NCI-H1105 treated with DMSO at 0.1 percent for 48 hours (cell line): ENCODE measurements at places on chromosomes 7 and 10.

DNA sequence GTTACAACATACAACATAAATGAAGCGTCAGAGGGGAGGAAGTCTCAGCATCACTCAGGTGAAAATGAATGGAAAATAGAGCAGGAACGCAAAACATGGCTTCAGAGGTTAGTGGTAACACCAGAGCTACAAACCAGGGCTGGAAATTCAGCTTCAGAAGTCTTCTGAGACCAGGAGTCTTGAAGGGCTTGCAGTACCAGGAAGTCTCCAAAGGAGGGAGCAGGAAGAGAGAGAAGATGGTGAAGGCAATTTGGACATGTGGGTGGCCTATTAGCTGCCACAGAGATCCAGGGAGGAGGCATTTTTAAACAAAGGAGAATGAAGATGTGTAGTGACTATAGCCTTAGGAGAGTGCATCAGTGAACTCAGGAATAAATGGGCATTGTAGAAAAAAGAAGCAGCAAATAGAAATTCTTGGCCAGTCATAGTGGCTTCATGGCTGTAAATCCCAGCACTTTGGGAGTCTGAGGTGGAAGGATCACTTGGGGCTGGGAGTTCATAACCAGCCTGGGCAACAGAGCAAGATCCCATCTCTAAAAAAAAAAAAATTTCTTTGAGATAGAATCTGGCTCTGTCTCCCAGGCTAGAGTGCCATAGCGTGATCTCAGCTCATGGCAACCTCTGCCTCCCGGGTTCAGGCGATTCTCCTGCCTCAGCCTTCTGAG lies 9.3 kb upstream of the TET1 start:
- DNase-seq: peak; percentile 44

DNA sequence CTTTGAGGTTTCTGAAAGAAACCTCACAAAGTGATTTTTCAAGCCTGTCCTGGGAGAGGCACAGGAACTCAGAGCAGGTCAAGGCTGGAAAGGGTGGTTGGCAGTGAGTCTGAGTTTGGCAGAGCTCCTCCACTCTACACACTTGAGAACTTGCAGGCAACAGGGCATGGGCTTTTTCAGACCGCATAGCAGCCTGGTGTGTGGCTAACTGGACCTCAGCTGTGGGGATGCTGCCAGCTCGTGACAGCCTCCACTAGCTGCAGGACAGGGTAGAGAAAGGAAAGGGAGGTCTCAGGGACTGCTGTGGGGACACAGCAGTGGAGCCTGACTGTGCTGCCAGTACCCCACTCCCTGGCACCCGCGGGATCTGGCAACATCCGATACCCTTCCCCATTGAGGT lies 2.6 kb downstream of the CDHR1 start:
- no peak for DNase-seq

GRCh38 chr10:123945325-123945920 lies 53.8 kb upstream of the CPXM2 start:
- DNase-seq: no peak

DNA sequence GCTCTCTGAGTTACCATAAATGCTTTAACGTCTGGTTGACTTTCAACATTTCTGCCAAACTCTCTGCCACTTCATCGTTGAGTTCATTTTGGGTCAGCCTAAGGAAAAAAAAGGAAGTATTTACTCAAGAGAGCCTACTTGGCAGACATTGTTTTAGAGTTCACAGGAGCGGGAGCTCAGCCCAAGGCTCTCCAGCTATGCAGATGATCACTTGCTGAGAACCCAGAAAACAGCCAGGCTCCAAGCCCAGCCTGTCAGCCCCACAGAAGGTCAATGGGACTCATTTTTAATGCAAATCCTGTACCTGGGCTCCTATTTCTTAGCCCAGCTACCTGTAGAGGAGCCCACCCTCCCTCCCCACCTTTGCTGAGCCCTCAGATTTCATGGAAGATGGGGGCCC lies 45.5 kb downstream of the NOD1 start:
- no peak for DNase-seq

GRCh38 chr10:44923611-44924010 lies 12.5 kb downstream of the TMEM72 start:
- DNase-seq: no peak

DNA sequence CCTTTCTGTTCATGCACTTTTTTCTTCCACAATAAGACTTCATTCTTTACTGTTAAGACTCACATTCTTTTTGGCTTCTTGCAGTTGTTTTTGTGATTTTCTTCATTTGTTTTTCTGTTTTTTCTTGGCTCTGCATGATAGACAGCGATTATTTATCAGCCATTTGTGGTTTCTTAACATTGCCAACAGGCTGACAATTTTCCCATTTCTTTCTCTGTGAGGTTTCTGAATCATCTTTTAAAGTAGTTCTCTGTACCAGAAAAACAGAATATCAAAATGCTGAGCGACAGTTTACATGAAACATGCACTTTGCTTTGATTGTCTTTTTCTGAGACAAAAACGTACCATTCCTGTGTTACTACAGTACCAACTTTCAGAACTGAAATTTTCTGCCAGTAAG lies 334.2 kb upstream of the MAGI2 start:
- DNase-seq: no peak

DNA sequence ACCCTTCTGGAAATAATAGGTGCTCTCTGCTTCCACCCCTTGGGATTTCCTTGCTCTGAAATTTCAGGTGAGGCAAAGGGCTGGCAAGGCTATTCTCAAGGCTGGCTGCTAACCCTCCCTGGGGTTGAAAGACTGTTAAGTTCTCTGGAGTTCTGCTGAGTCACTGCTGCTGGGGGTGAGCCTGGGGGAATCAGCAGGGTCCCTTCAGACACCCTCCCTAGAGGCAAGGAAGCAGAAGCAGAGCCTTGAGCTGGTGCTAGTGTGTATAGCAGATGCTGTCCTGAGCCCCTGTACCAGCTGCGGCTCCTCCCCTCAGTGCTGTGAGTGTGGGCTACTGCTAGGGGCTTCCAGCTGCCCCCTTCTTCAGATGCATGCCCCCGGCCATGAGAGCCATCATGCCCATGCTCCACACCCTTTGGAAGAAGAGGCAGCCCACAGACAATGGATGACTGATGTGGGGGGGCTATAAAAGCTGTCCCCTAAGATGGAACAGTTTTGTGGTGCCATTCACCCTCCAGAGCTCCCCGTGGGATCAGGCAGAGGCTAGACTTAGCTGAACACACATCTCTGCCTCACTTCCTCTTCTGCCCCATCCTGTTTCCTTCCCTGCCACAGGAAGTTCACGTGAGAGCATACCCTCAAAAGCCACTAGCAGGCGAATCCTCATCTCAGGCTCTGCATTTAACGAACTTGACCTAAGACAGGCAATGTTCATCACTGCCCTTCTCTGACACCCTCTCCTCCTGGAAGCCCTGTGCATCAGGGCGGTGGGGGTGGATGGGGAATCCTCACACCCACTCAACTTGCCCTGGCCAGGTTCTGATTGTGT lies 91.8 kb downstream of the SH3PXD2A start:
- DNase-seq: no peak

GRCh38 chr7:537911-538634 lies 18.4 kb upstream of the PDGFA start:
- DNase-seq: no peak

DNA sequence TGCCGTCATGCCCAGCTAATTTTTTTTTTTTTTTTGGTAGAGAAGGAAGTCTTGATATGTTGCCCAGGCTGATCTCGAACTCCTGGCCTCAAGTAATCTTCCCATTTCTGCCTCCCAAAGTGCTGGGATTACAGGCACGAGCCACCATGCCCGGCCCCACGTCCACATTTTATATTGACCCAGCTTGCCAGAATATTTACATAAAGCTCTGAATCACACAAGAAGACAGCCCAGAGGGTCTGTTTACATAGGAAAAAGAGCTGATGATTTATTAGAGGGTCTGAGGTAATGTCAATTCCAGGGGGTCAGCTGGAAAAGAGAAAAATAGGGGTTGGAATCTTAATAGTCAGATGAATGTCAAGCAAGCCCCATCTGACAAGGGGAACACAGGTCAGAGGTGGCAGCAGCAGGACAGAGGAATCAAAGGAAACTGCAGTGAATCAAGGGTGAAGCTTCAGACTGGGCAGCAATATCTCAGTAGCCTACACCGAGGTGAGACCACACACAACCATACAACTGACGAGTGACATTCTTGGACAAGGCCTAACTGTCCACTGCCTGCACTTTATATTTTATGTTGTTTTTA lies 15.8 kb upstream of the SLF2 start:
- DNase-seq: no peak

DNA sequence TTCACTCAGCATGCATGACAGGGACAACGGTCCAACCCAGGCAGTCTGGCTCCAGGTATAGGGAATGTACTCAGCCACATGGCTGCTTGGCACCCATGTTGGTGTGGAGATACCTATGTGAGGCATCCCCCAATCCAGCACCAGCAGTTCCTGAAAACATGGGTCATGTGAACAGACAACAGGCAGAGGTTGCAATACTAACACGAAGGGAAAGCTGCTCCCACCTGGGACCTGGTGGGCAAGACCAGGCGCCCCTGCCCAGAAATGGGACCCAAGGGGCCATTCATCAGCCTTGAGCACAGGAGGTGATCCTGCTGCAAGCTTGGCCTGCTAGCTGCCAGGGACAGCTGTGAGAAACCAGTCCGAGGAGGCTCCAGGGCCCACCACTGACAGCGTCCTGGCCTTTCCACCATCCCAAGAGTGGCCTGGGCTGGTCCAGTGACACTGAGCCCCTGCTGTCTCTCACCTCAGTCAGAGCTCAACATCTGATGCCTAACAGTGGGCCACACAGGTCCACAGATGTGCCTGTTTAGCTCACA lies 142.3 kb downstream of the ARHGAP22 start:
- DNase-seq: no peak

GRCh38 chr7:137895301-137896221 lies 48.8 kb upstream of the DGKI start:
- no peak for DNase-seq

- no peak for DNase-seq
Measured at GRCh38 chr10:1094112-1095057, 38.2 kb downstream of the WDR37 start.

DNA sequence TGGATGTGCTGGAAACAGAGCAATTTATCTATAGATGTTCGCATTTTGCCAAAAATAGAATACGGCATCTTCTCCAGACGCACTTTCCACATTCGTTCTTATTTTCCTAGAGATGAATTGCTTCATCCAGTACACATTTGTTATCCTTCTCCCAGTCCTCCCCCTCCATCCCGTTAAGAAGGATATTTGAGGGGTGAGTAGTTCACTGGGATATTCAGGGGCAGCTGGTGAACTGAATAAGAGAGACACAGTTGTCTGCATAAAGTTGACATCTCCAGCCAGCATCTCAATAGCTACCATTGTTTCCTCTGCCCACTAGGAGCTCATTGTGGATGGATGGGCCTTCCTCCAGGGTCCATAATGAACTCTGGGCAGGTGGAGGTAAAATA lies 456.8 kb upstream of the NRP1 start:
- no peak for DNase-seq

DNA sequence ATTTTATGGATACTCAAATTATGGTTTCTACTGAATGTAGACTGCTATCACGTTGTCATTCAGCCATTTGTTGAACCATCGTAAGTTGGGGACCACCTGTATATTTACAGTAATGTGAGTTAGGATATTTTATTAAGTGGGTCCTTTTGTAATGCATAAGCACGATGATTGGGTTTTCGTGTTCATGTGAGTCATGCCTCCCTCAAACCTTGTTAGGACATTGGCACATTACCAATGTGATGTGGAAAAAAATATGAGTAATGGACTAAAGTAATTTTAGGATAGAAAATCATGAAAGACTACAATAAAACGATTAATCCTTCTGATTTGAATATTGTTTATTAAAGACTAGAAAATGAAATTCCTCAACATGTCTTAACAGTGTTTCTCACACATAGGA lies 8.7 kb downstream of the SMC3 start:
- DNase-seq: no peak

GRCh38 chr10:6133331-6134098 lies 44.7 kb downstream of the RBM17 start:
- DNase-seq: no peak

GRCh38 chr10:2214805-2215204 lies 477.5 kb upstream of the ADARB2 start:
- no peak for DNase-seq

GRCh38 chr10:35870665-35871310 lies 228.7 kb upstream of the FZD8 start:
- DNase-seq: no peak

- peak; percentile 8 for DNase-seq
Measured at GRCh38 chr10:30219971-30220751, 128.9 kb downstream of the MTPAP start.

DNA sequence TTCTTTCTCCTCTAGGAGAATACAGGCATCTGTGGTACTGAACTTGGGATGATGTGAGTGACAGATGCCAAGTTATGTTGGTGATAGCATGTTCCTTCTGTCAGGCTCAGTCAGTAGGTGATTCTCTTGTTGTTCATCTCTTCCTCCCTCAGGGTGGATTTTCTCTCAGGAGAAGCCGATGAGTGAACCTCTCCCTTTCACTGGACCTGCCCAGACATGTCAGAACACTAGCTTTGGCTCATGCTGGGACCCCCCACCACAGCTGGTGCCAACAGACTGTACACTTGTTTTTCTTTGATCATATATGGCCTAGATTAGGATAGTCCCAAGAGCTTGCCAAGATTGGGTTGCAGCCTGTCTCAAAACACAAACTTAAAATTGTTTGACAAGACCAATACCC lies 129.4 kb downstream of the BMPER start:
- peak; percentile 14 for DNase-seq

GRCh38 chr7:118183428-118183785 lies 557 bp upstream of the LSM8 start:
- DNase-seq: no peak

DNA sequence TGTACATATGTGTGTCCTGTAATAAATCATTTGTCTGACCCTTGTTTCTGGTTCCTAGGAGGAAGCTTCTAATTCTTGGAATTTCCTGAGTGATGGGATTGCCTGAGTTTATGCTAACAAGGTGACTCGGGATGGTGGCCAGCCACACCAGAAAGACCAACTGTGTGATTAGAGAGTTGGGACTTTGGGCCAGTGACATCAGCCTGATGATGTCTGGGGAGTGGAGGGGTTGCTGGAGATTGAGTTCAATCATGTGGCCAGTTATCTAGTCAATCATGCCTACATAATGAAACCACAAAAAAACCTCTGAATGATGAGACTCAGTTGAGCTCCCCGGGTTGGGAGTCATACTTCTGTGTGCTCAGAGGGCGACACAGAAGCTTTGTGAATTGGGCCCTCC lies 23.5 kb upstream of the CARD11 start:
- DNase-seq: no peak

- DNase-seq: no peak
Measured at GRCh38 chr7:91537260-91538152, 273.3 kb downstream of the FZD1 start.

DNA sequence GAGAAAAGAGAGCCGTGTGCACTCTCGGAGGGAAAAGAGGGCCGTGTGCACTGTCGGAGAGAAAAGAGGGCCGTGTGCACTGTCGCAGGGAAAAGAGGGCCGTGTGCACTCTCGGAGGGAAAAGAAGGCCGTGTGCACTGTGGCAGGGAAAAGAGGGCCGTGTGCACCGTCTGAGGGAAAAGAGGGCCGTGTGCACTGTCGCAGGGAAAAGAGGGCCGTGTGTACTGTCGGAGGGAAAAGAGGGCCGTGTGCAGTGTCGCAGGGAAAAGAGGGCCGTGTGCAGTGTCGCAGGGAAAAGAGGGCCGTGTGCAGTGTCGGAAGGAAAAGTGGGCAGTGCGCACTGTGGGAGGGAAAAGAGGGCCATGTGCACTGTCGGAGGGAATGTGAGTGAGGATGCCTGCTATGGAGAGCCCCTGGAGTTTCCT lies 188.7 kb downstream of the DNAJB6 start:
- no peak for DNase-seq
